ENCODE measurements at places on chromosomes 2 and 18. TPM values are rescaled to one million over a fixed set of nuclear protein-coding genes. Genes with fewer than 3 reads are reported as not detected.

The INSIG2 gene
- 16.4 TPM for total RNA-seq

The REEP1 gene
- 0.14 TPM for total RNA-seq

GRCh38 chr2:169768262-169768995 lies 30.2 kb upstream of the SSB start:
- DNase-seq, result no peak

GRCh38 chr18:45658756-45659155 lies 43.5 kb downstream of the SLC14A2 start:
- peak; percentile 54 for DNase-seq

The CHST9 gene
- not detected for total RNA-seq

The FAM124B gene
- not detected for total RNA-seq

- no peak for DNase-seq
These were observed 25.8 kb downstream of the LDAH start for GRCh38 chr2:20797096-20797495.

The CAVIN2 gene
- 8.4 TPM for total RNA-seq
